ENCODE measurements at places on chromosomes 2 and 18.

GRCh38 chr2:96579422-96579821 is 42.9 kb downstream of the ARID5A start:
- no peak for DNase-seq

DNA sequence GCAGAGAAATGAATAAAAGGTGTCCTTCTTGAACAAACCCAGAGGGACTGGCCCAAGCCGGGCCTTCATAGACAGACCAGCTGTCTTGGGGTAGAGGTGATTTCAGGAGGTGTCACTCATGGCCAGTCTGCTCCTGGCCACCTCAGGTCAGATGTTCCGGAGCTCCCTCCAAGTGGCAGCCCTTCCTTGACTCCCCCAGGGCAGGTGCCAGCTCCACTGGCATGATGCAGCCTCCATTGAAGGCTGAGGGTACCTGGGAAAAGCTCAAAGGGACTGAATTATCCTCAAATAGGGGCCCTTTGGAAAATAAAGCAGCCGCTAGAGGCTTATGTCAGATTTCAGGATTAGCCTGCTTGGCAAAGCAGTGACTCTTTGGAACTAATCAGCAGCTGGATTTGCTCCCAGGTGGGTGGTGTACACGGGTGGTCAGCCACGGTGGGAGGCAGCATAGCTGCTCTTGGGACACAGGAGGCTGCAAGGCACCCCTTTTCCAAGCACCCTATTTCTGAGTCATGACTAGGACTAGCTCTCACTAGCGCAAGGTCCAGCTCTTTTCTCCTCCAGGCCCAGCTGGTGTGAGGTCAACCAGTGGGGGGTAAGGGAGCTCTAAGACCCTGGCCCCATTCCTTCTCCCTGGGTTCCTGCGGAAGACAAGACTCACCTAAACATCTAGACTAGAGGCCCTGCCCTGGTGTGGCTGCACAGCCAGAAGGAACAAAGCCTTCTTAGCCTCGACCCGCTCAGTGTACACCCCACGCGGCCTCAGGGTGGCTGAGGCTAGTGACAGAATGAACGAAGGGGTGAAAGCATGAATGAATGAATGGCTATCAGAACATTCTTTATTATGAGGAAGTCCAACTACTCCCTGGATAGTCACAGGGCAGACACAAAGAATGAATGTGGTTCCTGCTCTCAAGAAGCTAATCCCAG is 29.3 kb downstream of the HS1BP3 start:
- DNase-seq: no peak

- no peak for DNase-seq
These were observed 159.6 kb downstream of the BAZ2B start for GRCh38 chr2:159456500-159457426.

DNA sequence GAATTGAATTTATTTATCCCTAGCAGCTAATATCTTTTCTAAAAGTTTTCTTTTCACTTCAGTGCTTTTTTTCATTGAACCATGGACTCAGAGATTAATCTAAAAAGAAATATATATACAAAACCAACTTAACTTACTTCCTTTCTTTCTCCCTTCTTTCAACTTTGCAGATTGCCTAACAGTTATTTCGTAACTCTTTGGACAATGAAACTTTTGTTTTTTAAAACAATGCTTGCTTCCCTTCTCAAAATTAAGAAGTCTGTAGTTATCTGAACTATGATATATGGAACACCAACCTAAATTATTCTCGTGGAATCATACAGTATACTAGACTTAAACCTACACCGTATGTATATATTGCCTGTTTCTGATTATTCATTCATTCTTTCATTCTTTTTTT is 62.9 kb downstream of the MIB1 start:
- DNase-seq: no peak

- DNase-seq: no peak
These were observed 223.2 kb downstream of the ALK start for GRCh38 chr2:29698216-29698615.

GRCh38 chr18:63545000-63545399 is 2.8 kb downstream of the SERPINB12 start:
- DNase-seq: no peak

- DNase-seq: no peak
These were observed 9.6 kb upstream of the OSGEPL1 start for GRCh38 chr2:189772212-189772611.

- no peak for DNase-seq
These were observed 134.1 kb upstream of the ITGB6 start for GRCh38 chr2:160334028-160334741.

DNA sequence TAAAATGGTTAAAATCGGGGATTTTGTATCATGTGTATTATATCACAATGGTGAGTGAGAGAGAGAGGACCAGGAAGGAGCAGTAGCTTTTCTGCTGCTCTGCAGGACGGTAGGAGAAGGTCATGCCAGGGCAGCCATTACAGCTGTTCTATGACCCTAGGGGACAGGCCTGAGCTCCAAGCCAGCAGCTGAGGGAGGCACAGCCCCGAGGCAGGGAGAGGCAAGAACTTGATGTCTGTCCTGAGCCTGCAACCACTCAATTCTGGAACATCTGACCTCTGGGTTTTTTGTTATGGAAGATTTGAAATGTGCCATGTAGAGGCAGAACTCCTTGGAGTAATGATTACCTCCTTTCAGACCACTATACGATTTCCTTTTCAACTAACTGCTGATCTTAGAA is 135.8 kb upstream of the SH3BP4 start:
- DNase-seq: no peak

GRCh38 chr2:219576505-219577388 is 4.6 kb downstream of the INHA start:
- DNase-seq: no peak

- no peak for DNase-seq
These were observed 563.4 kb downstream of the XIRP2 start for GRCh38 chr2:167451496-167452289.

DNA sequence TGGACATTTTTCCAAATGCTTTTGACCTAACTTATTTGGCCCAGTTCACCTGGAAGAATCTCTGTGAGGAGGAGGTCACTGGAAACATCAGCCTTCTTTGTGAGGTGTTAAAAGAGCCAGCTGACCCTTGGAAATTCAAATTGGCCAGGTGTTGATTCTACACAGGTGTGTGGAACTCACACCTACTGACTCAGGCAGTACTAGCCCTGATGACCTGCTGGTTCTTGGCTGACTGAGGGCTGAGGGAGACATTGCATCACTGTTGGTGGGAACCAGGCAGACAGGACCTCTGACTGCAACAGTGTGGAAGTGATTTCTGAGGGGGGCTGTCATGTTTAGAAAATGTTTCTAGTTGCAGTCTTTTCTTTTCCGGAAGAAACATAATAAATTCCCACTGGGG is 242.2 kb upstream of the LRRTM1 start:
- DNase-seq: no peak

GRCh38 chr18:27608742-27609141 is 423.6 kb upstream of the CHST9 start:
- no peak for DNase-seq

- no peak for DNase-seq
These were observed 64.5 kb downstream of the BOD1L2 start for GRCh38 chr18:57211412-57211750.

DNA sequence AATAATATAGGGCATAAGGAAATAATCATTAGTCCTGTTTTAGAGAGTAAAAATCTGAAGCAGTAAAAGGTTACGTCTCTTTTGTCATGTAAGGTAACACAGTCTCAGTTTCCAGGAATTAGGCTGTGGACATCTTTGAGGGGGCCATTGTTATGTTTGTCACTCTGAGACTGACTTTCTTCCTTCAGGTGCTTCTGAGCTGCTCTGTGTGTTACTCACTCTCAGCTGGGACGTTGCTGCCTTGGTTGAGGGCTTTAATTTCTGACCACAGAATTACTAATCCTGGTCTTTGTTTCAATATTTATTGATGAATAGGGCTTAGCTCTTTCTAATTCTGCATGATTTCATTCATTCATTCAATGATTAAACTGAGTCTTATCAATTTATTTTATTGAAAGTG is 55.9 kb upstream of the SLC38A11 start:
- no peak for DNase-seq

- DNase-seq: no peak
These were observed 338.9 kb downstream of the CCDC85A start for GRCh38 chr2:56522605-56523089.

DNA sequence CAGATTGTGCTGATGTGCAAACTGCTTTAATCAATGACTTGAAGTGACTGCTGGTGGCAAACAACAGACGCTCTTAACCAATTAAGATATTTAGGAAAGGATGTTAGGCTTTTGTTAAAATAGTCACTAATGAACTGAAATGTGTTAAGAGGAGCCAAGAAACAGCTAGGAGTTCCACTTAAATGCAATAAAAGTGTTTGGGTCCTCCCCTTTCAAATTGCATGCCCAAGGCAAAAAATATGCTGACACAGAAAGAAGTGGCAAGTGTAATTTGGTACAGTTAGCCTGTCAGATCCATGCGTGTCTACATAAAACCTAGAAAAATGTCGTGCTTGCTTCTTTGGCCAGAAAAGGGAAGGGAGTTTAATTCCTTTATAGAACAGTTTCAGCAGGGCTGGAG is 61.9 kb downstream of the XRCC5 start:
- DNase-seq: no peak

DNA sequence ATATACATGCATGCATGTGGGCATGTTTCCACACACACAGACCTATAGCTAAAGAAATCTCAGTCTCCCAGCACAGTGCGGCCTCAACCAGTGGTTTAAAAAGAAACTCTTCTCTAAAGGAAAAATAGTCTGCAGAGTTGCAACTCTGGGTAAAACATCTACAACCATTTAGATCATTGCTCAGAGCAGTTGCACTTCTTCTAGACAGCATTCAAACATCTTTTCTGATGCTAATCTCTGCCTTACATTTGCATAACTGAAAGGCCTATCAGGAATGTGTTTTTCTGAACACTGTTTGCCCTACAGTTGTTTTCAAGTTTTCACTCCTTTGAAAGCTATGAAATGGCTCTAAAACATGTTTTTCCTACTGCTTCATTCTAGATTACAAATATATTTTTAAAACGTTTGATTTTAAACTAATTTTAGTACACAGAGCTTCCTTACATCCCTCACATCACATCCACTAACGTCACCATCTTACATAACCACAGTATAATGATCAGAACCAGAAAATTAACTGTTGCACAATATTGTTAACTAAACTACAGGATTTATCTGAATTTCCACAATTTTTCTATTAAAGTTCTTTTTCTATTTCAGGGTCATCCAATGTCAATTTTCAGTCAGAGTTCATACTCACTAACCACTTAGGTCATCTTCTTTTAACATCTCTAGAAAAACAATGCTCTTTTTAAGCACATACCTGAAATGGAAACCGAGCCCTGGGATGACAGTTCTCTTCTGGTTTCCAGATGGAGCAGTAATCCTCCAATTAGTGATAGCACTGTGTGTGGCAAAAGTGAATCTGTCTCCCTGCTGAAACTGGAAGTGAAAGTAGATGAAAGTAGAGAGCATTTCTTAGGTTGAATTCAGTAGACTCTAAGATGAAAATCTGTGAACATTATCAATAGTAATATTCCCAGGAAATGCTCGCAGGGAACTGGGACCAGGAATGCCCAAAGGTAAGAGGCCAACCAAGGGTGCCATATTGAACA is 501.6 kb upstream of the GCFC2 start:
- DNase-seq: no peak

- DNase-seq: no peak
These were observed 65.2 kb upstream of the RAPH1 start for GRCh38 chr2:203600286-203600685.

DNA sequence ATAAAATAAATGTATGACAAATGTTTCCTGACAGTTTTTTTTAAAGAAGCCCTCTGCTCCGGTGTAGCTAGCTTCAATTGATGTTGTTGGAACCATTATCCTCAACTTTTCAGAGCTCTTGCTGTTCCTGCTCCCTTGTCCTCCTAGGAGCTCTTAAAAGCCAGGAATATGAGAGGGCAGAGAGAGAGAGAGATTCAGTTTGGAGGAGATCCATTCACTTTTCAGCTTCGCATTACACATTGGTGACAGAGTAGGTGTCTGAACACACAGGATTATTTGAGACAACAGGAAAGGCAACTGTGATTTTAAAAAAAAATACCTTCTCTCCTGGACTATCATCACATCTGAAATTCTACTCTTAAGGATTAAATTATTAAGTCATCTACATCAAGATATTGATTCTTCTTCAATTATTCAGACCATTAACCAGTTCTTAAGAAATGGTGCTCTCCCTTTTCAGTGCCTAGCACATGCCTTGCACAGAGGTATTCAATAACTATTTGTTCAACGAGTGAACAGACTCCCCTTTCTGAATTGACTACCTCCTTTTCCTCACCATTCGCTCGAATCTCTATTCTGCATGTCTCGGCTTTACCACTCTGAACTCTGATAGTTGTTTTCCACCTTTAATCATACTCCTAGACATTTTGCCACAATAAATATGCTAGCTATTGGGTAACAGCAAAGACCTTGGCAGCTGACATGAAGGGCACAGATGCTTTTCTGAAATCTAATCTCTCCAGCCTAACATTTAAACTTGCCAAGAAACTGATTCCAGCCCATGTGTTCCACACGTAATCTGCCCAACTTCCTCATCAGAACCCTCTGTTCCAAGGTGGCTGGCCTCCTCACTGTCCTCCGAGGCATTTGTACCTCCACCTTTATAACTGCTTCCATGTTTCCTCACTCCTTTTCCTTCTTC is 28.6 kb upstream of the SLC35F5 start:
- DNase-seq: no peak

GRCh38 chr2:95050385-95051300 is 25.1 kb downstream of the MAL start:
- DNase-seq: no peak

Data from NCI-H1417 treated with DMSO at 0.1 percent for 48 hours (cell line).